ENCODE measurements at places on chromosomes 5 and 9.

GRCh38 chr9:97312556-97312955 is 5.1 kb downstream of the CCDC180 start:
- DNase-seq: no peak

DNA sequence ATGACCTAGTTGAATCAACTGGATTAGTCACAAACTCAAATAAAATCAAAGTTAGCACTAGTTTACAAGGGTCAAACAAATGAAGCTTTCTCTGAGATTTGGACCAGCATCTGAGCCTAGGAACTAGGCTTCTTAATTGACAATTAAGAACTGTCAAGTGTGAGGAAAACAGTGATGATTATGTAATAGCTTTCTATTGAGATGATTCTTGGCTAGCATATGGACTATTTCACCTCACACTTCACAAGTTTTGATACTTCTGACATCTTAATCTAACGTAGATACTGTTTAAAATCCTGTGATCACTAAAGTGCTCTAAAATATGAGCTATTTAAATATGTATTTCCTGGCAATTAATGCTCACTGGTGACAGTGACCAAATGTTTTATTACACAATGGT is 542.9 kb downstream of the EFNA5 start:
- no peak for DNase-seq

DNA sequence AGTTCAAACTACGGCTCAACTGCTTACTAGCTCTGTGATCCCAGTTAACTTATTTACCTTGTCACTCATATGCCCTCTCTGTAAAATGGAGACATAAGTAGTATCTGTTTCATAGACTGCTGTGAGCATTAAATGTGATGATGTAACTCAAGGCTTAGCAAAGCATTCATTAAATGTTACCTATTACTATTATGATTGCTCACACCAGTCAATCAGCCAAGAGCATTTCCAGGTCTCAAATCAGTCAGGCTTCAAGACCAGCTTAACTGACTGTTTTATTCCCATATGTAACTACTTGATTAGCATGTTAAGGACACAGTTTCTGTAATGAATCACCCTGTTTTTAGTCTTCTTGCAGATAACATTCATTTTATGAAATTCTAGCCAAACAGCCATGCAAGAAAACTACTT is 413.3 kb downstream of the MLLT3 start:
- no peak for DNase-seq

GRCh38 chr5:90386099-90386710 is 23.4 kb downstream of the CETN3 start:
- DNase-seq: peak; percentile 28

DNA sequence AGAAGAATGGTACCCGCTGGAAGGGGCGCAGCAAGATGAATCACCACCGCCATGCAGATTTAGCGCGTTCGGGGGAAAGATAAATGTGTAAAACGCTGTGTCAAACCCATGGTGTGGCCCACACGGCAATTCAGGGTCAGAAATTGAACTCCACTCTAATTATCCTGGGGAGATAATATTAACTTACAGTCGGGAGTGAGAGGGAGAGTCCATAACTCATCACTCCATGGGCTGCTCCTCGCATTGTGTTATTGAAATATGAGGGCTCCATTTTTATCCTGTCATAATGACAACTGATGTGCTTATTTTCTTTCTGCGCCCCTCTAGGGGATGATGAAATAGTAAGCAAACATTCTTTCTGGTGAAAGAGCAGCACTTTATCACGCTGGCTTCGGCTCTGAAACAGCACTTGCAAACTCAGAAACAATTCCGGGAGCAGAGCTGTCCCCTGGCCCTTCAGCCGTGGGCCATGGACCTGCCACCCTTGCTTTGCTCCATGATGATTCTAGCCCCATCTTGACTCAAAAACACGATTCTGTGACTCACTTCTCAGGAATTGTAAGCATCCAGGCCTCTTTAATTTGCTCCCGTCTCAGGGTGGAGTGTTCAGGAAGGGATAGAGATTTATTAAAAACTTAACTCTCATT is 431.6 kb downstream of the IRX1 start:
- peak; percentile 16 for DNase-seq

- no peak for DNase-seq
Measured at GRCh38 chr9:34341659-34342295, 12.4 kb downstream of the NUDT2 start.

DNA sequence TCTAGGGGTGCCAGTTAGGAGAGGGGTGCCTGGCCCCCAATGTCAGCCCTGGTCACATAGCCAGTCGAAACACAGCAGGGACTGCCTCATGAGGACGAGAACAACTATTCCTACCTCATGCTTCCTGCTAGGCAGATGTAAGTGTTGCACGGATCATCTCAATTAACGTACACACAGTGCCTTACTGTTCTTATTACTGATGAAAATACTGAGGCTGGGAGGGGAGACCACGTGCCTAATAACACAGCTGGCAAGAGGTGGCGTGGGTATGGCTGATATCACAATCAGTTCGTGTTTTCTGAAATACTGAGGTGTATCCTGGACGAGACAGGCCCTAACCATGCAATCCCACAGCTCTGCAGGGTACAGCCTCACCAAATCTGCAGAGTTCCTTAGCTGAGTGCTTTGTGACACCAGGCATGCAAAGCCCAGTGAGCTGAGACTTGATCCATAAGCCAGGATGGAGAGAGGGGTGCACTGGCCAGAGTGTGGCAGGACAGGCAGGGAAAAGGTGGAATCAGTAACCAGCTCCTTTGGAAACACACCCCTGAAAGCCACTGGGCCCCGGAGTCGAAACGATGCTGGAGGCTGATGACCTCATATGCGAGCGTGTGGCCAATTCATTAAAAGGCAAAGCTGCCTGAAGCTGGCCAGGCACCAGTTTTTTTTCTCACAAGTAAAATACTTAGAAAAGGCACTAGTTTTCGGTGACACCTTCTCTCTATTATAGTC is 63.9 kb downstream of the PRRT1B start:
- DNase-seq: peak; percentile 67

GRCh38 chr5:142769251-142769792 is 855 bp upstream of the ARHGAP26 start:
- no peak for DNase-seq

- no peak for DNase-seq
Measured at GRCh38 chr5:169204788-169205400, 96.0 kb downstream of the SLIT3 start.

- DNase-seq: peak; percentile 80
Measured at GRCh38 chr5:130092991-130093390, 188.7 kb downstream of the CHSY3 start.

GRCh38 chr5:138763037-138763778 is 10.0 kb downstream of the CTNNA1 start:
- no peak for DNase-seq

GRCh38 chr5:6750142-6750840 is 37.1 kb downstream of the TENT4A start:
- no peak for DNase-seq

GRCh38 chr5:97874491-97874890 is 691.4 kb upstream of the RIOK2 start:
- DNase-seq: peak; percentile 23

DNA sequence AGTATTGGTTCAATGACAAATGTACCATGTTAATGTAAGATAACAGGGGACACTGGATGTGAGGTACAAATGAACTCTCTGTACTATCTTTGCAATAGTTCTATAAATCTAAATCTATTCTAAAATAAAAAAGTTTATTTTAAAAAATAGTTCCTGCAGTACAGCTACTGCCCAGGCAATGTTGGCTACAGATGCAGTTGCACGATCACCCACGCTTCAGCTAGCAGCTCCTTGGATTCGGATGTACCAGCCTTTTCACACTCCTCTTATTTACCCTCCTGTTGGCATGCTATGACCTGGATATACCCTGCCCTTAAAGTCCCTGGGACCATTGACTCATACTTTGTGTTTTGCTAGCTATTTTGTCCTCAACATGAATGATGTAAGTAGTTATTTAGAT is 185.4 kb upstream of the SMARCA2 start:
- DNase-seq: no peak

GRCh38 chr5:82349652-82350051 is 71.5 kb upstream of the RPS23 start:
- peak; percentile 44 for DNase-seq

- DNase-seq: no peak
Measured at GRCh38 chr9:19199012-19199411, 31.5 kb upstream of the DENND4C start.

GRCh38 chr9:131032384-131032783 is 23.4 kb downstream of the LAMC3 start:
- no peak for DNase-seq

DNA sequence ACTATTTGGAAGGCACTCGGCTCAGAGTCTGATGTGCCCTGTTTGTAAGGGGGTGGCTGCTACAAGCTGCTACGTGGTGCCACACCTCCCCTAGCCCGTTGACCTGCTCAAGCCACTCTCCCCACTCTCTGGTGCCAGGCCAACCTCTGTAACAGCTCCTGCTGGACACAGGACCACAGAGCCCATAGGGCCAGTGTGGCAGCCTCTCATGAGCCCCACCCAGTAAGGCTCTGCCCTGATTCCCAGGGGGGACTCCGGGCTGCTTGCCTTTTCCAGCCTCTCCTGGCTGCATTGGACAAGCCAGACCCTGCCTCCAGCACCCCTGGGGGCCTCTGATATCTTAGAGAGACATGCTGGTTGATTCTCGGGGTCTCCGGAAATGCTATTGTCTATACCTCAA is 53.3 kb upstream of the ANGPTL2 start:
- DNase-seq: no peak

DNA sequence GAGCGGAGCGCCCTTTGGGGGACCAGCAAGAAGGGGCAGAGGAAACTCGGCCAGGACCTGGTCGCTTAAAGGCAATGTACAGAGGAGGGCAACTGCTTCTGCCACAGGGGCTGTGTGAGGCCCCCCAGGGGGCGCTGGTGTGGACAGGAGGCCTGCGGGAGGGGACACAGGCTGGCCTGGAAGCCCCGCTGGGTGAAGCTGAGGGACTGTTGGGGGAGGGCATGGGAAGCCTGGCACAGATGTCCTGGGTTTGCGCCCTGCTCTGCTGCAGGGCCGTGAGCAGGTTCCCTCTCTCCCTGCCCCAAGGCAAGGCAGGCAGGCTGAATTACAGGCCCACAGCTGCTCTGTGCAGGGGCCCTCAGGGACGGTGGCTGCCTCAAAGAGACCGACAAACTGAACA is 5.4 kb downstream of the MED22 start:
- no peak for DNase-seq

- no peak for DNase-seq
Measured at GRCh38 chr9:90044263-90044662, 439.5 kb downstream of the GADD45G start.

- no peak for DNase-seq
Measured at GRCh38 chr5:32506201-32506661, 61.7 kb upstream of the ZFR start.

- DNase-seq: no peak
Measured at GRCh38 chr9:137174722-137175293, 3.0 kb upstream of the TMEM210 start.

- no peak for DNase-seq
Measured at GRCh38 chr5:90251447-90251846, 158.1 kb downstream of the CETN3 start.

- DNase-seq: no peak
Measured at GRCh38 chr9:91963711-91964240, 13.7 kb upstream of the ROR2 start.

DNA sequence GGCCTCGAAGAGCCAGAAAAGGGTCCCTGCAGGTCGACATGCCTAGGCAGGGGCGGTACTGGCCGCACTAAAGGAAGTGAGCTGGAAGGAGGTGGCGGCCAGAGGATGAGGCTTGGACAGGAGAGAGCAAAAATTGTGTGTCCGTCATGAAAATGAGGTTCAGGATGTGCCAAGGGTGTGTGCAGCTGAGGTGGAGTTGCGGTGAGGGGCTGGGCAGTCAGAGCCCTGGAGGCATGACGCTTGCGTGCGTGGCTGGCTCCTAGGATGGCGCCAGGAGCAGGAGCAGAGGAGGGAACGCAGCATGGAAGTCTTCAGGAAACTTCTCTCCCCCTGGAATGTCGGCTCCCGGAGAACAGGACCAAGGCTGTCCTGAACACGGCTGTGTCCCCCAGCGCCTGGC is 5.5 kb upstream of the PDLIM7 start:
- DNase-seq: no peak

GRCh38 chr5:15385553-15385952 is 114.4 kb upstream of the FBXL7 start:
- no peak for DNase-seq

DNA sequence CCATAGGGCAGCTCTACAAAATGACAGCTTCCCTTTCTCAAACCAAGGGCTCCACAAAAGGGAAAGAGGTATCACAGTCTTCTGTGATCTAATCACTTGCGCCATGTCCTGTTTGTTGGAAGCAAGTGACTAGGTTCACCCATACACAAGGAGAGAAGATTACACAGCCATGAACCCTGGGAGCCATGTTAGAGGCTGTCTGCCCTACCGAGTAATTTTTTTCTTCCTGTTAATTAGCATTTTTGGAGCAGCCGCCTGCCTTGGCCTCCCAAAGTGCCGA is 33.2 kb upstream of the GOLPH3 start:
- no peak for DNase-seq

- DNase-seq: no peak
Measured at GRCh38 chr9:135525241-135526088, 4.2 kb downstream of the LCN1 start.

DNA sequence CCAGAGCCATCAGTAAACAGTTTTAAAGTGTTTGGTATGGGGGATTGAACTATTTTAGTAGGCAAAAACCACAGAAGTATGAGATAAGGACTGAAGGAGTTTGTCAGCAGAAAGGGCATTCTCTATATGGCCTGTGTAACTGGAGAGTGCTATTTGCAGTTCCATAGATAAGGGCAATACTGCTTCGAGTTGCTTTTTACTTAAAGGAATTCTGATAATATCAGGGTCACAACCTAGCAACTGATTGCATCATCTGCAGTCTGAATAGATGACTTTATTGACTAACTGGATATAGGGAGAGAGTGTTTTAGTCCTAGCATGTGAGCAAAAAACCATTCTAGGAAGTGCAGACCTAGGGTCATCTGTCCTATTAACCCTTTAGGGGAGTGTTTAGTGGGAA is 645.2 kb upstream of the PTPRD start:
- no peak for DNase-seq

DNA sequence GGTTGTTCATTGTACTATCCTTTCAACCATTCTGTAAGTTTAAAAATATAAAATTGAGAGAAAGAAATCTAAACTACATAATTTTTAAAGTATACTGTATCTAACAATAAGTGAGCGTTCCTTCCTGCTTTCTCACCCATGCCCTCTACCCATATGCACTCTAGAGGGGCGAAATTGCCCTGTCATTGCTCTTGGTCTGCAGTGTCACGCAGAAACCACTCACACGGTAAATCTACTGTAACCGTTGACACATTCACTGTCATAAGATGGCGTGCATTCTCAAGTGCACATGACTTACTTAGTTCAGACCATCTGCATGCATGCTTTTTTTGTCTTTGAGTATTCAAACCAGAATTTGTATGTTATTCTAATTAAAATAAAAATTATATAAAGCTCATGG is 55.7 kb upstream of the NIPBL start:
- DNase-seq: no peak

DNA sequence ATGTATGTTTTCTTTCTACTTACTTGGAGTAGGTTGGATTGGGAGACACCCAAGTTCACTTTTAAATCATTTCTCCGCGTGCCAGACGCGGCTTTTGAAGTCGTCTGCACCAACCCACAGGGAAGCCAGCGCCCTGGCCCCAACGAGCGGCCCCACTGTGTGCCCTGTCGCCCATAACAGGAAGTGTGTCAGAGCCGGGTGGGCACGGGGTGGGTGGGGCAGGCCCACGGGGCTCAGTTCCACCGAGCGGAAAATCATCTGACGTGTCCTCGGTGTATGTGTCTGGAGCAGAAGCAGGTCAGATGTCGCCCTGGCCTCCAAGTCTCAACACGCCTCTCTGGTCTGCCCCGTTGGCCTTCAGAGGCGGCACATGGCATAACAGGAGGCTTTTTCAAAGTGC is 22.7 kb upstream of the SMIM23 start:
- no peak for DNase-seq

- no peak for DNase-seq
Measured at GRCh38 chr9:73168298-73168934, 16.8 kb downstream of the ANXA1 start.
